ENCODE measurements at places on chromosomes 2 and 18. TPM values are rescaled to one million over a fixed set of nuclear protein-coding genes. Genes with fewer than 3 reads are reported as not detected.

Gene G6PC2
- total RNA-seq, result not detected

Gene ACMSD
- not detected for total RNA-seq

Gene NPHP1
- total RNA-seq, result 9.2 TPM

Gene SNTG2
- 7.9 TPM for total RNA-seq

Gene ADAM23
- 4.0 TPM for total RNA-seq

Gene FAM237A
- total RNA-seq, result not detected

Gene DSG2
- 11.4 TPM for total RNA-seq

Gene XRCC5
- 190 TPM for total RNA-seq

Gene COBLL1
- total RNA-seq, result 61.2 TPM

Gene CRYGC
- total RNA-seq, result not detected

Gene GCC2
- 41.6 TPM for total RNA-seq

Gene OSR1
- 75.0 TPM for total RNA-seq

Gene C2orf78
- not detected for total RNA-seq

Gene SAG
- not detected for total RNA-seq

Gene PUS10
- total RNA-seq, result 3.4 TPM

Gene PAPOLG
- total RNA-seq, result 17.4 TPM

Gene FTCDNL1
- 2.3 TPM for total RNA-seq

Gene CMPK2
- 7.8 TPM for total RNA-seq

Gene CNOT9
- 27.5 TPM for total RNA-seq

Gene BCL2
- 41.7 TPM for total RNA-seq

Gene KHK
- total RNA-seq, result 1.4 TPM

Gene RBBP8
- total RNA-seq, result 14.2 TPM

Gene CD8B2
- not detected for total RNA-seq

Gene RIT2
- not detected for total RNA-seq

Gene SERPINB12
- not detected for total RNA-seq

Gene GCG
- total RNA-seq, result not detected

Gene UPP2
- total RNA-seq, result 0.35 TPM

Gene CYP20A1
- total RNA-seq, result 30.5 TPM

Gene MTCL1
- 68.0 TPM for total RNA-seq

Gene CLEC4F
- not detected for total RNA-seq

Gene TRIM54
- total RNA-seq, result not detected

Gene MC2R
- not detected for total RNA-seq

Gene EML4
- total RNA-seq, result 27.6 TPM

Gene CCDC121
- total RNA-seq, result 4.6 TPM

Data from gastroesophageal sphincter (tissue), 4 donors.